ENCODE measurements at places on chromosomes 3 and 15.

DNA sequence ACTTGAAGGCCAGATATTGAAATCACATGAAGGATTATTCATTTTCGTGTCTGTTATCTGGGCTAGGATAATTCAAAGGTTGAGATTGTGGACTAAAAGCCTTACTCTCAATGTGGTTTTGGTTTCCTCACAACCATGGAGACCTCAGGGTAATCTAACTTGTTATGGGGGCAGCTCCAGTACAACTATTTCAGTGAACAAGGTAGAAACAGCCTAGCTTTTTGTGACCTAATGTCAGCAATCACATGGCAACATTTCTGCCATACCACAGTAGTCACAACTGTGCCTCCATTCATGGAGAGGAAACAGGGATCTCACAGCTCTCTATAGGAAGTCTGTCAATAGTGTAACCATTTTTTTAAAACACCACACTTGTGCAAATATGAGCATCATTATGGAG is 62.4 kb upstream of the RARB start:
- no peak for DNase-seq

- no peak for DNase-seq
Observed at GRCh38 chr3:46676601-46677410, 16.7 kb downstream of the ALS2CL start.

- DNase-seq = no peak
Observed at GRCh38 chr15:70046679-70047369, 50.9 kb downstream of the TLE3 start.

DNA sequence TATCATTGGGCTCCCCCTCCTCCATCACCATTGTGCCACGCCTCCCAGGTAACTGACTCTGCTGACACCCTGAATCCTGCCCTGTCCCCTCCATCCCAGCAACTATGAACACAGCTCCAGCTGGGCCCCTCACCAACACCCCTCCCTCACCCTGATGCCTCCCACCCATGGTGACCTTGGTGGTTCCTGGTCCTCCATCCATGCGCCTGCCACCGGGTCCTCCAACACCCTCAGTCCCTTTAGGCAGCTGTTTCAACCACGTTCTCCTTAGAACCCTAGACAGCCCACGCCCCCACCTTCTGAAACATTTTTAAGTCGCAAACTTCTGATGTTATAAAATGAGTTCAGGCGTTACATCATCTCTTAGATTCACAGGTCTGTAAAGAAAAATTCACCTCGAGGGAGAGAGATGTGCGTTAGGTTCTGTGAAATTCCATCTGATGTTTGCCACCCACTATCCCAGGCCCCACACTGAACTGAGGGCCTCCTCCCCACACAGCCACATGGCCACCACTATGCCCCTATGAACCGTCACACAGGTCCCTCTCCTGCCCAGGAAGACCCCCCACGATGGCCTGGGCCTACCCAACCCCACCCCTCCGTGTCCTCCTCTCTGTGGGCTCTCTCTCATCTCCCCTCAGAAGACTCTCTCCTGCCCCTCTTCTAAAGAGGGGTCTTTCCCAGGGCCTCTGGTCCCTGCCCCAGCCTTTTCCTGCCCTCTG is 29.8 kb downstream of the PCSK6 start:
- no peak for DNase-seq
